ENCODE measurements at places on chromosomes 7 and 10. TPM values are rescaled to one million over a fixed set of nuclear protein-coding genes. Genes with fewer than 3 reads are reported as not detected.

The LIPF gene
- polyA plus RNA-seq: not detected

The IGFBP1 gene
- 0.09 TPM for polyA plus RNA-seq

The RAMP3 gene
- polyA plus RNA-seq: 32.0 TPM

DNA sequence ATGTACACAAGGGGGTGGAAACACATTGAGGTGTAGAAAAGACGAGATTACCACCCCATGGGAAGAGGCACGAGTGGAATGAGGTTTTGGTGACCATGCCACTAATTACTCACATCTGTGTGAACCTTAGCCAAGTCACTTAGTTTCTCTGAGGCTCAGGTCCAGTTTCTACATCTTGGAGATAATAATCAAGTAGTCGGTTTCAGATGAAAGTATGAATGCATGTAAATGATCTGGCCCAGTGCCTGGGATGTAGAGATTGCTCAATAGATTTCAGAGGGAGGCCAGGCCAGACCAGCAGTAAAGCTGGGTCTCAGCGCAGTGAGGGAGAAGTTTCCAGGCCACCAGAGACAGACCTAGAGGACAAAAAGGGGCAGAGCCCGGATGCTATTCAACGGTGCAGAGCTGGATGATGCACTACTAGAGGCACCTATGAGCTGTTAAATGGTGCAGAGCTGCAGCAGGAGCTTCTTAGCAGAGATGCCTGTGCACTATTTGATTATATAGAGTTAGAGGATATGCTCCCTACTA, 725.1 kb downstream of the GRID1 start:
- no peak for DNase-seq

GRCh38 chr7:84112771-84113170, 81.8 kb downstream of the SEMA3A start:
- no peak for DNase-seq

- DNase-seq: peak; percentile 37
Observed at GRCh38 chr10:104076743-104077160, 8.9 kb downstream of the COL17A1 start.

DNA sequence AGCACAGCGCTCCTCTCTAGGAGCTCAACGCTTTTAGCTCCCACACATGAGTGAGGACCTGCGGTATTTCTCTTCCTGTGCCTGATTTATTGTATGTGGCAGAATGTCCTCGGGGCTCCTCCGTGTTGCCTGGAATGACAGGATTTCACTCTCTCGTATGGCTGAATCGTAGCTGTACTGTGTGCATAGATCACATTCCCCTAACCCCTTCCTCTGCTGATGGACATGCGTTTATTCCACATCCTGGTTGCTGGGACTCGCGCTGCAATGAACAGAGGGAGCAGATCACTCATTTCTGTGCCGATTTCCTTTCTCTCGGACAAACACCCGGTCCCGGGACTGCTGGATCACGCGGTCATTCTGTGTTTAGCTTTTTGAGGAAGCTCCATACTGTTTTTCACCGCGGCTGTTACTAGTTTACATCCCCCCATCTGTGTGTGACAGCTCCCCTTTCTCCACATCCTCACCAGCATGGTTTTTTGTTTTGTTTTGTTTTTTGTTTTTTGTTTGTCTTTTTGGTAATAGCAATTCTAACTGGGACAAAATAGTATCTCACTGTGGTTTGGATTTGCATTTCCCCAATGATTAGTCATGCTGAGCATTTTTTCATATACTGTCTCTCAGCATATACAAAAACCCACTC, 76.3 kb downstream of the FOXL3 start:
- DNase-seq: no peak

GRCh38 chr7:97851683-97852082, 20.5 kb downstream of the ASNS start:
- DNase-seq: peak; percentile 82

- no peak for DNase-seq
Observed at GRCh38 chr10:13139150-13139549, 22.2 kb upstream of the MCM10 start.

The CALHM3 gene
- not detected for polyA plus RNA-seq

The MYH16 gene
- polyA plus RNA-seq: 0.05 TPM

The CYP17A1 gene
- 0.51 TPM for polyA plus RNA-seq

- DNase-seq: no peak
Observed at GRCh38 chr10:84392181-84392580, 63.8 kb downstream of the CCSER2 start.

DNA sequence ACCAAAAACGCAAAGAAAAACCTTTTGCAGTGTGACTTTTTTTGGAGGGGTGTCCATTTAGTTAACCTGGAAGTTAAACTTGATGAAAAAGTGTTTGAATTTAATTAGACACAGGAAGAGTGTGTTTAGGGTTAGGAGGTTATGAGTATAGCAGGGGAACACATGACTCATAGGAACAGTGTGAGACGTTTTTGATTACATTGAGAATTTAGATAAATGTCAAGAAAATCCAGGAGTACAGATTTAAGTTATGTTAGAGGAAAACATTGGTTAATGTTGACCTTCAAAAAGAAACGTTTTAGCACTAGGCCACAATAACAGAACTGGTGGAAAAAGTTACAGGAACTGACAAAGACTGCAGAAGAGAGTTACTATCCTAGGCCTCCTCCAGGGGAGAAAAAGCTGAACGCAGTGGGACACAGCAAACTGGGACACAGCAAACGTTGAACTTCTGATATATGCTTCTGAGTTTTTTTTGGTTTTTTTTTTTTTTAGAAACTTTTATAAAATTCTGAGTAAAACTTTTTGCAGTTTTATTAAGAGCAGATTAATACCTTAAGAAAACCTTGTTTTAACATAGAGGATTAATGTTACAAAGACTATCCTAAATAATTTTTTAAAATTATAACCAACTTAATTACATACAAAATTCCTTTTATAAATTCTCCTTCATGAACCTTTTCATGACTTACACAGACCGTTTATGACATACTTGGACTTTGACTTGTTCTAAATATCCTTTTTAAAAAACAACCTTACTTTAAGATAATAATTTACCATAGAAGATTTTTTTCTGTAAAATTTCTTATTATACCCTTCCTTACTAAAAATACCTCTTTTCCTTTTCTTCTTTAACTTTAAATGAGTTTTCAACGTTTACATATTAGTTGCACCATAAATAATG, 22.2 kb downstream of the LANCL2 start:
- DNase-seq: no peak
